ENCODE measurements at places on chromosomes 4 and X.

DNA sequence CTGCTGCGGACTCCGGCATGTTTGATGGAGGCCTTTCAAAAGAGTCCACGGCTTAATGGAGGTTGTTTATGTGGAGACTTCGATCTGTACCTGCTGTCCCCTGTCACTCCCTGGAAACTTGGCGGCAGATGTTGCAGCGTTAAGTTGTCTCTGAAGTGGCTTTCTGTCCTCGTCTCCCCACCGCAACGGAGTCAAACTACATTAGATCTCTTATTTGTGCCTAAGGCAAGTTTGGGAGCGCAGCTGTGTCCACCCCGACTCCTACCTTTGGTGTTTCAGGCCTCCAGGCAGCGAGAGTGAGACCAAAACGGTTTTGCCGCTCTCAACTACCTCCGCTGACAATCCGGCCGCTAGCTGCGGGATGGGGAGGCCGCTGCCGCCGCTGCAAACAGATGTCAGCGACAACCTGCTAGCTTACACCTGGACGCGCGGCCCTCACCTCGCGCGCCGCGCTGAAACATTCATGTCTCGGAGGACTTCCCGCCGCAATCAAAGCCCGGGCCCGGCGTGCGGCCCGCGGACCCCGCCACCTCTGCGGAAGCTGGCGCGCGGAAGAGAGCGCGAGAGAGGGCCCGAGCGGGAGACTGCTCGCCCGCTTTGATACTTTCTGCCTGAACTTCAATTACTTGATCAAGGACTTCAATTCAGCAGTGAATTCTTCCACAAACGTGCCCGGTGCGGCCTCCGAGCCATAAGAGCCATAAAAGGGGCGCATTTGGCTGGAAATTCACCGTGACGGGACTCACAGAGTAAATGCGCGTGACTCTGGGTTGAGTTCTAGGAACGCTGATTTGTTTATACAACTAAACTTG is 108.4 kb downstream of the ANTXR2 start:
- no peak for DNase-seq

DNA sequence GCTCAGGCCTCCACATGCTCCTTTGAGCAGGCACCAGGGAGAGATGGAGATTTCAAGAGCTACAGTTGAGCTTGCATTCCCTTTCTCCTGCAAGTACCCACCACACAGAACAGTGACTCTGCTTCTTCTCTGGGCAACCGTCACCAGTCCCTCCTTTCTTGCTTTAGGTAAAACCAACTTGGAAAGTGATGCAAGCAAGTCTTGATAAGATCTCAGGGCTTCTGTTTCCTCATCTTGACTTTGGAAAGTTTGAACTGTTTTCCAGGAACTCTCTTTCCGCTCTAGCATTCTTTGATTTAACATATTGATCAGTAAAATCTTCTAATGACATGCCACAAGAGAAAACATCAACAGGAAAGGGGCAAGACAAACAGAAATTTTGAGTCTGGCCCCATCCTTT is 73.7 kb downstream of the USP46 start:
- no peak for DNase-seq

- DNase-seq, result no peak
Measured at GRCh38 chr4:103123114-103123513, 23.5 kb upstream of the BDH2 start.

GRCh38 chrX:112834031-112834845 is 6.4 kb downstream of the AMOT start:
- no peak for DNase-seq

GRCh38 chrX:118862091-118862490 is 38.5 kb downstream of the ZCCHC12 start:
- no peak for DNase-seq

GRCh38 chr4:34245276-34245675 is 1999.0 kb downstream of the ARAP2 start:
- DNase-seq, result no peak

DNA sequence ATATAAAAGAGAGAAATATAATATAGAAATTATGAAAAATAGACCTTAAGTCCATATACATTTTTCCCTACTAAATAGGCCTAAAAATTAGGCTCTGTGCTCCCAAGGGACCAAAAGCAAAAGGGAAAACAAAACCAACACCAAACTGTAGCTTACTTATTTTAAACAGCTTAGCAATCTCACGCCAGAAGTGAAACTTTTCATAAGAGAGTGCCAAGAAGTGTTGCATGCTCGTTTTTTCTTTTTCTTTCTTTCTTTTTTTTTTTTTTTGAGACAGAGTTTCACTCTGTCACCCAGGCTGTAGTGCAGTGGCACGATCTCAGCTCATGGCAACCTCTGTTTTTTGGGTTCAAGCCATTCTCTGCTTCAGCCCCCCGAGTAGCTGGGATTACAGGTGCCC is 250.4 kb downstream of the TMA16 start:
- DNase-seq, result no peak

Data from stimulated activated naive CD8-positive, alpha-beta T cell treated with anti-CD3 and anti-CD28 coated beads, Interleukin-15, amount 100 ng/mL, for 72 hours (primary cell).